ENCODE measurements at places on chromosomes 7 and 10. TPM values are rescaled to one million over a fixed set of nuclear protein-coding genes. Genes with fewer than 3 reads are reported as not detected.

Gene TAC1
- total RNA-seq, result not detected

Gene C7orf57
- not detected for total RNA-seq

Gene ELAPOR2
- total RNA-seq, result 7.7 TPM

Gene HOXA7
- not detected for total RNA-seq

Gene APBB1IP
- total RNA-seq, result 44.5 TPM

Gene UFSP1
- total RNA-seq, result 1.5 TPM

Gene FAM20C
- total RNA-seq, result 1.7 TPM

Gene FOXK1
- 67.8 TPM for total RNA-seq

Gene NKX6-2
- not detected for total RNA-seq

Gene CPVL
- total RNA-seq, result 3.8 TPM

- H3K36me3 ChIP-seq, result no peaks in the 10 kb centered on the region
- no peak overlapping the region for H3K4me3 ChIP-seq
- H3K27ac ChIP-seq, result no peak overlapping the region
- DNase-seq, result no peak
Observed at GRCh38 chr10:5234106-5234860, 37.6 kb downstream of the AKR1C4 start.

DNA sequence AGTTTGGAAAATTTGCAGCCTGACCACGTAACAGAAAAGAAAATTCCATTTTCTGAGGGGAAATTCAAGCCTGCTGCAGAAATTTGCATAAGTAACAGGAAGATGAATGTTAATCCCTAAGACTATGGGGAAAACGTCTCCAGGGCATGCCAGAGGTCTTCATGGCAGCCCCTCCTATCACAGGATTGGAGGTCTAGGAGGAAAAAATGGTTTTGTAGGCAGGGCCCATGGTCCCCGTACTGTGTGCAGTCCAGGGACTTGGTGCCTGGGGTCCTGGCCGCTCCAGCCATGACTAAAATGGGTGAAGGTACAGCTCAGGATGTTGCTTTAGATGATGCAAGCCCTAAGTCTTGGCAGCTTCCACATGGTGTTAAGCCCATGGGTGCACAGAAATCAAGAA, 437.3 kb upstream of the SEMA3A start:
- H3K4me3 ChIP-seq, result no peak overlapping the region
- no peaks in the 10 kb centered on the region for H3K27me3 ChIP-seq
- DNase-seq, result no peak
- H3K36me3 ChIP-seq, result no peaks in the 10 kb centered on the region

DNA sequence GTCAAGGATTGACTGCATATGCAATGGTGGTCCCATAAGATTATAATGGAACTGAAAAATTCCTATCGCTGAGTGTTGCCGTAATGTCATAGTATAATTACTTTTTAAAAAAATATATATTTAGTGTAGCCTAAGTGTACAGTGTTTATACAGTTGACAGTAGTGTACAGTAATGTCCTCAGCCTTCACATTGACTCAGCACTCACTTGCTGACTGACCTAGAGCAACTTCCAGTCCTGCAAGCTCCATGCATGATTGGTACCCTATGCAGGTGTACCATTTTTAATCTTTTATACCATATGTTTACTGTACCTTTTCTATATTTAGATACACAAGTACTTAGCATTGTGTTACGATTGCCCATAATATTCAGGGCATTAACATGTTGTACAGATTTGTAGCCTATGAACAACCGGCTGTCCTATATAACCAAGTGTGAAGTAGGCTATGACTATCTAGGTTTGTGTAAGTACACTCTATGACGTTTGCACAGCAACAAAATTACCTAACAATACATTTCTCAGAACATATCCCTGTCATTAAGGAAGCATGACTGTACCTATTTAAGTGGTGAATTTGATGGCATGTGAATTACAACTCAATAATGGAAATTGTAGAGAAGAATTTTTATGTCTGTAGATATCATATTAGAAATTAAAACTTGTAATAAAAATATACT, 40.9 kb downstream of the CCNY start:
- H3K27me3 ChIP-seq, result no peaks in the 10 kb centered on the region
- no peak overlapping the region for H3K4me3 ChIP-seq
- H3K36me3 ChIP-seq, result no peaks in the 10 kb centered on the region
- no peak for DNase-seq

DNA sequence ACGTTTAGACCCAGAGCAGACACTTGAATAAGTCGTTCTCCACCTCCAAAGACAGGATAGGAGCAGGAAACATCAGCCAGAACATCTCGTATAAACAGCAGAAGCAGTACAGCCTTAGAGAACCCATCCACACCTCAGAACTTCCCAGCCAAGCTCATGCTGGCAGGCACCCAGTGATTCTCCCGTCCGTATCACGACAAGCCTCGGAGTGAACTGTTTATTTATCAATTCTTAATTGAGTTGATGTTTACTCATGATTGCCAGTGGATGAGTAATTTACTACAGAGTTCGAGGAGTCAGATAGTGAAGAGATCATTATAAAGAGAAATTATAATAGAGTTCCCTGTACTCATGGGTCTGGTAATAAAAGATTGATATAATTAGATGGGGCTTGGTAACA, 811.5 kb downstream of the LRMDA start:
- no peaks in the 10 kb centered on the region for H3K4me1 ChIP-seq
- H3K27ac ChIP-seq, result no peak overlapping the region
- no peak for DNase-seq
- H3K27me3 ChIP-seq, result no peaks in the 10 kb centered on the region
- H3K36me3 ChIP-seq, result no peaks in the 10 kb centered on the region
- H3K4me3 ChIP-seq, result no peak overlapping the region

DNA sequence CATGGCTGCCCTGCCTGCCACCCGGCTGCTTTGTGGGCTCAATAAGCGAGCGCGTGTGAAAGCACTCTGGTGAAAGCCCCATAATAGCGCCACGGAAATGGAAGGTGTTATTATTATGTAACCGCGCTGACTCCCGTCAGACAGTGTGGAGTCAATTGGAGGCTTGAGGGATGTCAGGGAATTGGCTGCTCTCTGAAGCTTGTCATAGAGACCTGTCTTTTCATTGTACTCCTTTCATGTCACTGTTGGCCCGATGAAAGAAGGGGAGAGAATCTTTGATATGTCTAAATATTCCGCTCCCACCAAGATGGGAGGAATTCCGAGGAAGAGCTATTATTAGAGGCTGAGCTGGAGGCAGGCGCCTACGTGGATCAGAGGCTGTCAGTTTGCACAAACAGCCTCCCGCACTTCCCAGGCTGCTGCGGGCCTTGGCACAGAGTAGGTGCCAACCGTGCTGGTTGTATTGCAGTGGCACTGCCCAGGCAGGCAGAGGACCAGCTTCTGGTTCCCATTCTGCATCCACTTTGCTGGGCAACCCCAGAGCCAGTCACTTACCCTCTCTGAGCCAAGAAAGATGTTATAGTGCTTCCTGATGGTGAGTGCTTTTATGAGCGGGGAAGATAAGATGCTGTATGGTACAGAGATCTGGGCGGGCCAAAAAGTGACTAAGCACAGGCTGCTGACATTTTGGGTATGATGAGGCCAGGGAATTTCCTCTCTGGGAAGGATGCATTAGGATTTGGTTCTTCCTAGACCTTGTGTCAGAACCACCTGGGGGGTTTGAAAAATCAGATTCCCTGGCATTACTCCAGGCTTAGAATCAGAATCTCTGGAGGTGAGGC, 151.4 kb downstream of the RPS24 start:
- no peak overlapping the region for H3K4me3 ChIP-seq
- no peak overlapping the region for H3K27ac ChIP-seq
- H3K27me3 ChIP-seq, result no peaks in the 10 kb centered on the region
- H3K36me3 ChIP-seq, result no peaks in the 10 kb centered on the region

DNA sequence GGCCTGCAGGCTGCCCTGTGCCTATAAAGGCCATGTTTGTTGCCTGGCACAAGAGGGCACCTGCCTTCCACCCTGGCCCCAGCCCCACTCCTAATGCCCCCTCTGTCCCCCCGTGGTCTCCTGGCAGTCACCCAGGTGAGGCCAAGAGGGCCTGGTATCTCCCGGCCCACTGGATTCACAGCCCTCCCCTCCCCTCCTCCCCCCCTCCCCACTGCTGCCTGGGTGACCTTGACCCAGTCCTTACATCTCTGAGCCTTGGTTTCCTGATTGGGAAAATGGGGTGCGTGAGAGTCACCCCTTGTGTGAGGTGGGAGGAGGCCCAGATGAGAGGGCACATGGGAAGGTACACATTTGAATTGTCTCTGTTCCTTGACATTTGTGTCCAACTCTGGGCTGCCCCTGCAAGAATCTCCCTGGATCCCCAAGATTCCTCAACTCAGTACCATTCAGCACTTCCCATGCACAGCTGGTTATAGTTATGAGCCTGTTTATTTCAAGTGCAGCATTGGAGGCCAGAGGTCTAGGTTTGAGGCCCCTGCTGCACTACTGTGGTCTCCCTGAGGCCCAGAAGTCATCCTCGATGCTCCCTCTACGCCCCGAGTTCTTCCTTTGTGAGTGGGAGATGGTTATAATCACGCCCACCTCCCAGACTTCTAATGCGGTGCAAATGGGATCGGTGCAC, 58.9 kb downstream of the TMEM270 start:
- no peaks in the 10 kb centered on the region for H3K27me3 ChIP-seq
- no peak overlapping the region for H3K27ac ChIP-seq
- DNase-seq, result no peak
- no peak overlapping the region for H3K4me3 ChIP-seq
- no peaks in the 10 kb centered on the region for H3K36me3 ChIP-seq

DNA sequence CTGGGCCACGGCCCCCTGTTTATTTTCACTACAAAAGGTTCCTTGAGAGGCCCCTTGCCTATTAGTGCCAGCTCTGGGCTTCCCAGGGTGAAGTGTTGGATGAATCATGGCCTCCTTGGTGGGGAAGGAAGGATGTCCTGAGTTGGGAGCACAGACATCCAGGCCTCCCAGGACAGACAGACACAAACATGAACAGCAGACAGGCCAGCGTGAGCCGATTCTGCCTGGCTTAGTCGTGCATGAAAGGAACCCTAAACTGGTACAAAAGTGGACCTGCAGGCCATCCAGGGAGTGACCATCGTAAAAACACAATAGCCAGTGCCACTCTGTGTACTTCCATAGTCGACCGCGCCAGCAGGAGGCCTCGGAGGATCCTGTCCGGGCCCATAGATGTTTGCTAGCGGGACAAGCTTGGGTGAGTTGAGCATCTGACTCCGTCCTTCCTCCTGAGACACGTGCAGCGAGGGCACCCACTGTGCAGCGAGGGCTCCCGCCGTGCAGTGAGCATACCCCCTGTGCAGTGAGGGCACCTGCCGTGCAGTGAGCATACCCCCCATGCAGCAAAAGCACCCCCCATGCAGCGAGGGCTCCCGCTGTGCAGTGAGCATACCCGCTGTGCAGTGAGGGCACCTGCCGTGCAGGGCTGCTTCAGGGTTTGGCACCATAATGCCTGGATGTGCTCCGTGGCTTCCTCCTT, 51.3 kb upstream of the PRKAR1B start:
- H3K27me3 ChIP-seq, result no peaks in the 10 kb centered on the region
- no peak overlapping the region for H3K4me3 ChIP-seq
- no peak for DNase-seq
- H3K27ac ChIP-seq, result no peak overlapping the region
- H3K36me3 ChIP-seq, result peaks cover 31% of the 10 kb centered on the region
- H3K4me1 ChIP-seq, result no peaks in the 10 kb centered on the region

DNA sequence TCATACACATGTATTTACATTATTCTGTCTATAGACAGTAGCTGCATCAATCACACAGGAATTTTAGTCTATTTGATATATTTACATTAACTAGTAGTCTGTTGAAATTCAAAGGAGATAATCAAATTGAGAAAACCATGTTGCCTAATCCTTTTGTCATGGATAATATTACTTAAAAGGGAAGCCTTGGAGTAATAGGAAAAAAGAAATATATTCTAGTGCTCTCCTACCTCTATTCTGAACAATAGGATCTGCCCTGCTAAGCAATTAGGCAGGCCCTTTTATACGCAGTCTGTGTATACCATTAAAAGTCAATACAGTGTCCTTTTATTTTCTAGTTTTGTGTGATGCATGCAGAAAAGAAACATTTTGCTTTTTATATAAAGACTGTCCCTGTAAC, 24.5 kb downstream of the UMAD1 start:
- H3K27me3 ChIP-seq, result no peaks in the 10 kb centered on the region
- H3K36me3 ChIP-seq, result no peaks in the 10 kb centered on the region
- no peak overlapping the region for H3K4me3 ChIP-seq
- peaks cover 3% of the 10 kb centered on the region for H3K4me1 ChIP-seq
- H3K27ac ChIP-seq, result no peak overlapping the region

GRCh38 chr7:27166531-27167505, 1.5 kb upstream of the HOXA9 start:
- H3K4me3 ChIP-seq, result no peak overlapping the region
- peaks cover 63% of the 10 kb centered on the region for H3K4me1 ChIP-seq
- H3K36me3 ChIP-seq, result no peaks in the 10 kb centered on the region
- no peak overlapping the region for H3K27ac ChIP-seq

DNA sequence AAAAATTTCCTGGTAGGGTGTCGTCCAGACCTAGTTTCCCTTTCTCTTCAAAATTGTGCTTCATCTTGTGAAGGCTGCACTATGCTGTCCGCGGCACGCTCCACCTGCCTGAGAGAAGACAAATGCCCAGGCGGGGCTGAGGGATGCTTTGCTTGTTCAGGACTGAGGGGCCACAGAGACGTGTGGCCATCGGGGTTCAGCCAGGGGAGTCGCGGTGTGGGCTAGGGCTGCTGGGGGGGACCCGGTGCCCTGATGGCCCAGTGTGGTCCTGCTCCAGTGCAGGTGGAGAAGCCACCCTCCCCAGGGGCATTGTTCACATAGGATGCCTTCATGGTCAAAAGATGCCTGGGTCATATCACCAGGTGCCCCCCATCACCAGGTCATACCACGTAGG, 107.8 kb upstream of the SHH start:
- H3K36me3 ChIP-seq, result no peaks in the 10 kb centered on the region
- H3K27ac ChIP-seq, result no peak overlapping the region
- DNase-seq, result no peak

DNA sequence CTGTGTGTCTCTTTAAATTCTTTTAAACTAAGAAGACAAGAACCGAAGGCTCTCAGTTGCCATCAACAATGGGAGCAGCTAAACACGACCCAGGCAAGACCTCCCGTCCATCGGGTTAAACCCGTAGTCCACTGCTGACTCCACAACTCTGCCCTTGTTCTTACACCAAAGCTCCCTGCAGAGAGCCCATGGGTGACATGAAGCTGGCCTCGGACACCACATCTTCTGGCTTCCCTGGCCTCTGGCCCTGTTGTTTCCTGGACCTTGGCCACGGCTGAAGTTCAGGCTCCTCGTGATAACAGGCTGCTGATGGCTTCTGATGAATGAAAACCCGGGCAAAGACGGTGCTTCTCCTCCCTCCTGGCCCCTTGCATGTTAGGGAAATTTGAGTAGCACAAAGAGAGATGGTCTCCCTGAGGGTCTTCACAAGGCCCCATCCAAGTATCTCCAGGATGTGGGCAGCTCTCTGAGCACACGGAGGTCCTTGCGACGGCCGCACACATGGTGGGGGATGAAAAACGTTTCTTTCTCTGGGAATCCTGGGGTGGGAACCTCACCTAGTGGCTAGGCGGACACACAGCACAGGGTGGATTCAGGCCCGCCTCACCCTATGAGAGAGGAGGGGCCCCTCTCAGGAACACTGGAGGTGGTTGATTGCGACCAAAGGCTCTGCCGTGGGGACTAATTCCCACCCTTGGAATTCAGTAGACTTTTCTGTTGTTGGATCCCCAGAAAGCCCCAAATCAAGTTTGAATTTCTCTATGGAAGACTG, 271.1 kb downstream of the ADARB2 start:
- no peaks in the 10 kb centered on the region for H3K27me3 ChIP-seq
- no peak for DNase-seq
- no peaks in the 10 kb centered on the region for H3K36me3 ChIP-seq
- no peaks in the 10 kb centered on the region for H3K4me1 ChIP-seq
- no peak overlapping the region for H3K4me3 ChIP-seq

Data from CD4-positive, alpha-beta T cell (primary cell).